Foreskin fibroblast (primary cell): ENCODE measurements at places on chromosomes 1 and 21.

DNA sequence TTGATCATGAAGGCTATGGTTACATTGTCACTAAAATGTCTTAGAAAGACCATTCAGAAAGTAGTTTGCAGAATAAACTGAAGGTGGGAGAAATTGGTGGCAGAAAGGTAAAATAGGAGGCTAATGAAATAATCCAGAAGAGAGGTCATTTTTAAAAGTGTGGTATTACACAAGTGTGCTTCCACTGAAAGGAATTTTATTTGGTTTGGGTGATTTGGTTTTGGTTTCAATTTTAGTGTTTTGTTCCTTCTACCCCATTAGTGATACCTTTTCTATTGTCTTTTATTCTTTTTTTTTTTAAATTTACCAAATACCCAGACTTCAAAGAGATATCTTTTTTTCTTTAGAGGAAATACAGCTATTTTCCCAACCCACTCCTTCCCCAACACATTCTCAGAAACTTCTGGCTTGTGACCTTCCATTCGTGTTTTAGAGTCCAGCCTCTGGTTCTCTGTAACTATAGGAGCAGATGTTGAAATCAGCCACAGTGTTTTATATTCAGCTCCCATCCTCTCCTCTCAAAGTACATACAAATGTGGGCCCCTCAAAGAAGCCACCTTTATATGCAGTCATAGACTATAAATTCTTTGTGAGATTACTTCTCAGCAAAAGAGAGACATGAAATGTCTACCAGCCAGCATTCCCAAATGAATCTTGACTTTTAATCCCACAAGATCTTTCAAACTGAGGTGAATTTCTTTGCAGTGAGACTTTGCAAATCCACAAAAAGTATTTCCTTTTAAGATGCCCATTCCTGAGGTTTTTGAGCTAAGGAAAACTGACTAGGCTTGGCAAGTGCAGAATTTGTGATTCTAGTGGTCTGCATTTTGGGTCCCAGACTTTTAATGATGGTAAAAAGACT, 42.0 kb upstream of the PALMD start:
- DNase-seq = no peak

DNA sequence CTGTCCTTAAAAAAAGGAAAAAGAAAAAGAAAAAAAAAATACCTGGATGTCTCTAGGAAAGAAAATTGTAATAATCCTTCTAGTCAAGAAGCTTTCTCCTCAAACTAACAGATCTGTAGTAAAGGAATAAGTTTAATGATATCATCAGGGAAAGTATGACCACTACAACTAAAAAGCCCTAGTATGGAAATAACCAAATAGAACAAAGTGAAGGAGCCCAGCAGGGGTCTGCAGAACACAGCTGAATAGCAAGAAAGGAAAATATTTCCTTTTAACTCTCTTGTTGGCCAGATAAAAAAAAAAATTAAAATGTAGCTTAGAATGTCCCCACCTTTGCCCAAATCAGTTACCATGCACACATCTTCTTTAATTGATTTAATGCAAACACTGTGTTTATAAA, 43.2 kb downstream of the PRRX1 start:
- no peak for DNase-seq

DNA sequence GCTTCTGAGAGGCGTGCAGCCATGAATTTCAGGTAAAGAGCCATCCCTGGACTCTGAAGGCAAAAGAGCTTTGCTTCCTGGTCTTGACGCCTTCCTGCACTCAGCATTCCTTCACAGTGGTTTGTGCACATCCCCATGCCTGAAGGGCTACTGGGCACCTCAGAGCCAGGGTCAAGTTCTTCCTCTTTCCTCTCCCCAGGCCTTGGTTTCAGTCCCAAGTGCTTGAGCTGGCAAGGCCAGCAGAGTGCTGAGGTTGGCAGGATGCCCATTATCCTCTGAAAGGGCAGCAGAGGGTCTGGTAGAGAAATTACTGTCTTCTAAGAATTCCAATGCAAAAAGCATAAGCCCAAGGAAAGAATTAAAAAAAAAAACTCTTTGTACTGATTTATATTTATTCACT, 1064.9 kb downstream of the TTLL7 start:
- no peak for DNase-seq

GRCh38 chr1:57850176-57850940, 426.5 kb upstream of the DAB1 start:
- no peak for DNase-seq

- peak; percentile 74 for DNase-seq
These were observed 115.4 kb upstream of the HOOK1 start for GRCh38 chr1:59699227-59699847.

DNA sequence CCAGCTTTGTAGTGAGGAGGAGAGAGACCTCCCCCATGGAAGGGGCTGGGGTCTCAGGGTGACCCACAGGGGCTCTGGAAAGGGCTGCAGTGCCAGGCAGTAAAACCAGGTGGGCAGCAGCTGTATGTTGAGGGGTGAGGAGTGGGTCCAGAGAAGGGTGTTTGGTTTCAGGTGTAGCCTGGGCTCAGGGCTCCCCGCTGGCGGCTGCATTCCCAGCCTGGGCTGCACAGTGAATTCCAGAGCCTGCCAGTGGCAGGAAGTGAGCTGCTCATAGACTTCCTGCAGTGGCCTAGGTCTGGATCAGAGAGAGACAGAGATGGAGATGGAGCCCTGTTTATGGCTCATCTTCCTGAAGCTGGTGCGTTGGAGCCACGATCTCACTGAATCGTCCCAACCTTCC, 356.4 kb downstream of the PTPRU start:
- no peak for DNase-seq

DNA sequence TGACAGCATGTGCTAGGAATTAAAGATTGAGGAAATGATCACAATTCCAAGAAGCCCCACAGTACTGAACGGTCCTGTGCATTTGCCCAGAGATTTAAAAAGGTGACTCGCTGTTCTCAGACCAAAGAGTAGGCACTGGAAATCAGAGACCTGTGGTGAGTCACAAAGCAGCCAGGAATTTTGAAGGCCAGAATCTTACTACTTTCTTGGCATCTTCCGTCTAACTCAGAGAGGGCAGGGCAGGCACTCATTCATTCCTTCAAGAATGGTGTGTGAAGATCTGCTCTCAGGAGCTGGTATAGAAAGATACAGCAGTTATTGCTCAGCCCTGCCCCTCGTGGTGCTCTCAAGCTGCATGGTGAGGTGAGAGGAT, 57.9 kb downstream of the BRINP2 start:
- peak; percentile 42 for DNase-seq

DNA sequence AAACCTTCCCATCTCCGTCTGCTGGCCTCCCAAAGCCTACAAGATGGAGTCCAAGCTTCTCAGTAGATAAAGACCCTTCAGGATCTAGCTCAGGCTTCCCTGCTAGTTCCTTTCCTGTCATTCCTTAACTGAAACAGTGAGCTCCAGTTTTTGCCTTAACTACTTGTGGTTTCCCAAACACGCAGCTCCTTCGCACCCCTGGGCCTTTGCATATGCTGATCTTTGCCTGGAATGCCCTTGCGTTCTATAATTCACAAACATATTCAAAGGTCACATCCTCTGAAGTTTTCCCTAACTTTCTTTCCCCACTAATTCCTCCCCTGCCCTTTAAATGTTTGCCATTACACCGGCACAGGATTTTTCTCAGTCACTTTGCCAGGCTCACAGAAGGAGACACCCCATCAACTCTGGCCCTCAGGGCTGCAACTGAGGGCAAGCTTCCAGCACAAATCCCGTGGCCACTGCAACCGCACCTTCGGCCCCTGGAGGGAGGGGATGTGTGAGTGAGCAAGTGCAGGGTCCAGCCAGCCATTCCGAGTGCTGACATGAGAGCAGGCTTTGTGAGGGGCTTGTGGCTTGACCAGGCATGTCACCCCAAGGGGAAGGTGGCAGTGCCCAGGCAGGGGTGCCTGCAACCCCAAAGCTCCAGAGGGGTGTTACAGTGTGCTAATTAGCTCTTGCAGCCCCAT, 41.3 kb downstream of the RAB3B start:
- no peak for DNase-seq

GRCh38 chr1:29709704-29710280, 473.5 kb downstream of the PTPRU start:
- peak; percentile 89 for DNase-seq

DNA sequence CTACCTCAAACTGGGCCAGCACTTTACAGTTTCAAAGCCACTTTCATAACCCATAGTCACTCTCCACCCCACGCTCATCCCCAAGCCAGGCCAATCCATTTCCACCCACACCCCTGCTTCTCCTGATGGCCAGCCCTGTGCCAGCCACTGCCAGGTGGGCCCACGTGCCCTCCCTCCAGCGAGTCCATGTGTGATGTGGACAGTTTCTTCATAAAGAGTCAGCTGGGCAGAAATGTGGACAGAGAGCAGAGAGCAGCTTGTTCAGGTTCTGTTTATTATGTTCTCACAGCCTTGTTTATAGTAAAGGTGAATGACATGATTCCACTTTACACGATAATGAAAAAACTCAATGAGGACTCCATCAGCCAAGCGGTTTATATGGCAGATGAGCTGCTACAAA, 37.4 kb upstream of the RGS16 start:
- no peak for DNase-seq

DNA sequence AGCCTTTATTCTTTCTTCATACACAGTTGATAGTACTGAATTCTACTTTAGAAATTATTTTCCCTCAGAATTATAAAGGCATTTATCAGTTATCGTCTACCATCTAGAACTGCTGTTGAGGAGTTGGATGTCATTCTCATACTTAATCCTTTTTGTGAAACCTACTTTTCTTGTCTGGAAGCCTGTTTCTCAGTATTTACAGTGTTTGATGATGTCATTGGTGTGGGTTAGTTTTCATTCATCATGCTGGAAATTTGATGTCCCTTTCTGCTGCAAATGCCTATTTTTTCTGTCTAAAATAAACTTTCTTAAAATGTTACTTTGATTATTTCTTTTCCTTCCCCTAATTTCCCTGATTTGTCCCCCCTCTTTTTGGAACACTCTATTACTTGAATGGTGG, 22.8 kb upstream of the ZNF281 start:
- no peak for DNase-seq

DNA sequence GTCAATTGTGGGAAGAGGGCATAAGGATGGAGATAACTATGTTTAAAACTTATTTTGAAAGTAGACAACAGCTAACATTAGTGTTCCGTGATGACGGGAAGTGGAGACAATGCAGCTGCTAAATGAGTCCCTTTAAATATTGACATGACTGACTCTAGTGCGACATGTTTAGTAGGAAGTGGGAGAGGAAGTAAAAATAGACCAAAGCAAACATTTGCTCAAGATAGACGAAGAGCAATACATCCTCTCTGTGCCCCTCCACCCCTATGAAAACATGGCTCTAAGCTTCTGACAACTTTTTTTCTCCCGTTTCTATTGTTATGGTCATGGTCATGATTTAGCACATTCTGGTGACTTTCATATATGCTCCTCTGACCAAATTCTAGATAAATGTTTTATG, 60.0 kb upstream of the HMCN1 start:
- DNase-seq = no peak

DNA sequence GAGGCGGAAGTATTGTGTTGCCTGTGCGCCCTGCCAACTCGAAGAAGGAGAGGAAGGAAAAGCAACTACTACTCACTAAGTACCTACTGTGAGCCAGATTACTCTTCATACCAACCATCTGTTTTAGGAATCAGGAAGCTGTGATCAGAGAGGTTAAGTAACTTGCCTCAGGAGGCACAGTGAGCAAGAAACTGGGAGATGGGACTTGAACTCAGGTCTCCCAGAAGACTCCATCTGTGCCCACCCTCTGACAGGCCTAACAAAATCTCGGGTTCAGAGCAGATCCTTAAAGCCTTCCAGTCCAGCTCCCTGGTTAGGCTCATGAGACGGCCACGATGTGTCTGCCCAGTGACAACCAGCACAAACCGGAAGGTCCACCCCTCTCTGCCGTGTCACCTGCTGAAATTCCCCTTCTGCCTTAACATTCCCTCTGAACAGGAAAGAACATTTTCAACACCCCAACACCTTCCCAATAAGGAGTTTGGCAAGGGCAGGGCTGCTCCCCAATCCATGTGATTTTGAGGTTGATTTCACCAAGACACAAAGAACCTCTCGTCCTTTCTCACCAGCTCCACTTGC, 230.1 kb downstream of the TOMM20 start:
- no peak for DNase-seq

- DNase-seq = peak; percentile 9
These were observed 1280.3 kb upstream of the B3GALT2 start for GRCh38 chr1:194466706-194467105.

GRCh38 chr1:234980645-234981396, 147.8 kb downstream of the TOMM20 start:
- peak; percentile 98 for DNase-seq

DNA sequence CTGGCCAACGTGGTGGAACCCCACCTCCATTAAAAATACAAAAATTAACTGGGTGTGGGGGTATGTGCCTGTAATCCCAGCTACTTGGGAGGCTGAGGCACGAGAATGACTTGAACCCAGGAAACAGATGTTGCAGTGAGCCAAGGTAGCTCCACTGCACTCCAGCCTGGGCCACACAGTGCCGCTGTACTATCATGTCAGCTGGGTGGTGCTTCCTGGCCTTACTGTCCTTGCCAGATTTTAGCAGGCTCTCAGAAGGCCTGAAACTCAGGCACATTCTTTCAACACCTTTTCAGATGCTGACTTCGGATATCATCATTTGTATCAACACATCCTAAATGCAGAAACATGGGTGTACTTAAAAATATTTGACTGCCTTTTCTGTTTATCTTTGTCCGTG, 31.6 kb upstream of the NBL1 start:
- DNase-seq = no peak

DNA sequence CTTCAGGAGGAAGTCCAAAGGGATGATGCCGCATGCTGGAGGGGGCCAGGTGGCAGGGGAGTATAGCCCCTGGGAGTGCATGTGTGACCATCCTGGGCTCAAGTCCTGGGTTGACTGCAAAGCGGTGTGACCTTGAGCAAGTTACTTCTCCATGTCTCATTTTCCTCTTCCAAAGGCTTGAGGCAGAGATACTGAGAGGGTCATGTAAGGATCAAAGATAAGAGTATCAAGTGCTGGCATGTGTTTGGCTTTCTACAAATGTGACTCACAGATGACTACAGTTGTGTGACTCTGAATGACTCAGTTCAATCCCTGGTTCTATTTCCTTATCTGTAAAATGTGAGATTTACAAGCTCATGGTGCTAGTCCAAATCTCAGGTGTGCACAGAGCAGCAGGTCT, 26.1 kb downstream of the PROK1 start:
- peak; percentile 43 for DNase-seq

GRCh38 chr1:184497959-184498723, 111.3 kb downstream of the C1orf21 start:
- no peak for DNase-seq

- DNase-seq = no peak
These were observed 11.2 kb downstream of the ABCG1 start for GRCh38 chr21:42230178-42230577.

GRCh38 chr1:150092180-150092791, 24.7 kb downstream of the VPS45 start:
- peak; percentile 4 for DNase-seq

- DNase-seq = peak; percentile 29
These were observed 21.2 kb downstream of the IQGAP3 start for GRCh38 chr1:156551066-156551643.

- DNase-seq = no peak
These were observed 43.2 kb upstream of the VAMP3 start for GRCh38 chr1:7727809-7728471.

- DNase-seq = no peak
These were observed 4.6 kb upstream of the GMEB1 start for GRCh38 chr1:28663871-28664470.

GRCh38 chr21:17428484-17428869, 84.4 kb upstream of the CXADR start:
- DNase-seq = no peak
